ENCODE measurements at places on chromosomes 3 and 15.
A peak's percentile ranks its signal among the peaks of the same experiment; 100 is the strongest.

DNA sequence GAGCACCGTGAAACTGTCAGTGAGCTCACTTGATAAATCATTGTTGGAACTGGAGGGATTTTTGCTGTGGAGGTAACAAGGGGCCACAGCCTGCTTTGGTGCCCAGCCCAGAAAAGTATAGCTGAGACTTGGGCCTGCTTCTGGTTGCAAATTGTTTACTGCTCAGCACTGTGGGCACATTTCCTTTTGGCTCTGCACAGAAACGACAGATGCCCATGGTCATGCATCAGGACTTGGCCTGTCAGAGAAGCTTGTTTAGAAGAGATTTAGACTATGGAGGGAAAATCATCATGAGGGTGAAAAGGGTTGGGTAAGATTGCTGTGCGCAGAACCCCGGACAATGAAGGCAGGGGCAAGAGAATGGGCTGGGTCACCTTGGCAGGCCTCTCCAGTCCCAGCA is 286.1 kb upstream of the CTNNB1 start:
- no peak for DNase-seq

DNA sequence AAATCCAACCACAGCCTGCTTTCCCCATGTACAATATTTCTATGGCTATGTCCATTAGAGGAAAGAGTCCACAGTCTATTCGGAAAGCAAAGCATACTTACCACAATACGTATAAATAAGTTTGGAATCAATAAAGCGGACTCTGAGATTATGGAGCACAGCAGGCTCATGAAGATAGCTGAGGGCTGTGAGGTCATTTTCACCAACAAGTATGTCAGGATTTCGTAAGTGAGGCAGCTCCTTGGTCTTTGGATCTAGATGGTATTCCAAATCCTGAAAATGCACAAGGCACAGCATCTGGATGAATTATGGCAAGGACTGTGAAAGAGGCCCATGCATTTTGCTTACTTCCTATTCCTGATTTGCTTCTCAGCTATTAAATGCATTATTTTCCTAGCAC is 100.4 kb downstream of the MYO5A start:
- no peak for DNase-seq

- DNase-seq, result no peak
Observed at GRCh38 chr3:171840811-171841619, 2.1 kb upstream of the TMEM212 start.

DNA sequence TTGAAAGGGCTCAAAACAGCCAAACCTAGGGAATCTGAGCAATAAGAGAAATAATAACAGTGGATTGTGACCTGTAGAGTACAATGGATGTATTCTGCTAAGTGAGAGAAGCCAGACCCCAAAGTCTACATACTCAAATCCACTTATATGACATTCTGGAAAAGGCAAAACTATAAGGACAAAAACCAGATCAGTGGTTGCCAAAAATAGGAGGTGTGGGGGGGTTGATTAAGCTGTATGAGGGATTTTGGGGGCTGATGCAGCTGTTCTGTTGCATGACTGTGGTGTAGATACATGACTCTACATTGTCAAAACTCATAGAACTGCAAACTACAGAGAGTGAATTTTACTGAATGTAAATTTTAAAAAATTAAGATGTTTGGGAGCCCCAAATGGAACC is 20.1 kb upstream of the CGNL1 start:
- no peak for DNase-seq

DNA sequence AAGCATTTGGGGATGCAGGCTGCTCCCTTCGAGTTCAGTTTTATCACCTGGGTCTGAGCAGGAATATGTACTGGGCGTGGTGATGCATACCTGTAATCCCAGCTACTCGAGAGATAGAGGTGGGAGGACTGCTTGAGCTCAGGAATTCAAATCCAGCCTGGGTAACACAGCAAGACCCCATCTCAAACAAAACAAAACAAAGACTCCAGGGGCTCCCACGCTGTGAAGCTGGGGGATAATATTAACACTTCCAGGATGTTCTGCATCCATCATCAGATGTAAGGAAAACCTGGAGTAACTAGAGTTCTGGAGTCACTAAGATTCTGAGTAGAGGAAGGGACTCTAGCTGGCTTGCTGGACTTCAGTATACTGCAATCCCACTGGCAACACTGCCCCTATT is 40.6 kb downstream of the LYZL4 start:
- DNase-seq, result no peak

DNA sequence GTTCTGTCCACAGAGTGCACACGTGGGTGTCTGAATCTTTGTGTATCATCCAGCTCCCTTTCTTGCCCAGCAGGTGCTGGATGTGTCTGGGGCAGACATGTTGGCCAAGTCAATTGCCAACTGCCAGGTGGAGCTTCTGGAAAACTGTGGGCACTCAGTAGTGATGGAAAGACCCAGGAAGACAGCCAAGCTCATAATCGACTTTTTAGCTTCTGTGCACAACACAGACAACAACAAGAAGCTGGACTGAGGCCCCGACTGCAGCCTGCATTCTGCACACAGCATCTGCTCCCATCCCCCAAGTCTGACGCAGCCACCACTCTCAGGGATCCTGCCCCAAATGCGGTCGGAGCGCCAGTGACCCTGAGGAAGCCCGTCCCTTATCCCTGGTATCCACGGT is 12.5 kb upstream of the RPP14 start:
- DNase-seq, result peak; percentile 59

DNA sequence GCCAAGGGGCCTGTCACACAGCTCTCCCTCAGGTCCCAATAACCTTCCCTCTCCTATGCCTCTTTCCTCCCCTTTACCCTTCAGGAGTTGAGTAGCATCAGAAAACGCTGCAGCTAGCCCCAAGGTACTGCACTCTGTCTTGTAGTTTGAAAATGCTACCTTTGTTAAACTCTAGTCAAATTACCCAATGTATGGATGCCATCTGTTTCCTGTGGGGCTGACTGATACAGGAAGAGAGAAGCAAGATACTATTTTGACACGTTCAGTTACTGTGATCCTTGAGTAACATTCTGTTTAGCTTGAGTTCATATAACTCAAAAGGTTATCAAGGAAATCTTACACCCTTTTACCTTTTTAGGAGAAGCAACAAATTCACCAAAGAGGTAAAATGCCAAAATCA is 493.1 kb downstream of the FHIT start:
- DNase-seq, result no peak

GRCh38 chr3:140052771-140053702 is 118.1 kb downstream of the CLSTN2 start:
- DNase-seq, result no peak

DNA sequence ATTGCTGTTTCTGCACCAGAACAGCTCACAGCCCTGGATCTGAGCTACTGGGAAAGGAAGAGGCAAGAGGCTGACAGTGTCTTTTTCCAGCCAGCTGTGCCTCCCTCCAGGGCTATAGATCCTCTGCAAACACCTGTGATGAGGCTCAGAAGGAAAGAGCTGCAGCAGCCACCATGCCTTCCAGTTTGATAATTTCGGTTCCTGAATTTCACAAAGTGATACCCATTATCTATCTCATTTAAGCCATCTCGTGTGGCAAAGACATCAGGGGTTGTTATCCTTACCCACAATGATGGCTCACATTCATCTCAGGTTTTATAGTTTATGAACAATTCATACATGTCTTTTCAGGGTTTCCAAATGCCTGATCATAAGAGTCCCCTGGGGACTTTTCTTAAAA is 1.8 kb upstream of the LARP6 start:
- DNase-seq, result no peak

DNA sequence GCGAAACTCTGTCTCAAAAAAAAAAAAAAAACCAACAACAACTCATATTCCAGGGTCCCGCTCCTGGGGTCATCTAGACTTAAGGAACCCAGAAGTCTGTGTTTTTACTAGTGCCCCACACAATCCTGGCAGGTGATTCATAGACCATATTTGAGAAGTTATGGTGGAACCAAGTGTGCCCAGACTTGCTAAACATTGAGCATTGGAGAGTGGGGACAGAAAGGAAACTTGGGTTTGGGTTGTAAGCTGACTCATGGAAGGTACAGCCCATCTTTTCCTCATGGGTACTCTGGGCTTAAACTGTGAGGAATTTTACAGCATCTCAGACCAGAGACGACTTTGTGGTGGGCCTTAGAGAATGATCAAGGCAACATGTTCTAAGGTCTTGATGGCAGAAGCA is 18.3 kb upstream of the IGF2BP2 start:
- no peak for DNase-seq

GRCh38 chr3:150409125-150409511 is 1.0 kb downstream of the TSC22D2 start:
- no peak for DNase-seq

DNA sequence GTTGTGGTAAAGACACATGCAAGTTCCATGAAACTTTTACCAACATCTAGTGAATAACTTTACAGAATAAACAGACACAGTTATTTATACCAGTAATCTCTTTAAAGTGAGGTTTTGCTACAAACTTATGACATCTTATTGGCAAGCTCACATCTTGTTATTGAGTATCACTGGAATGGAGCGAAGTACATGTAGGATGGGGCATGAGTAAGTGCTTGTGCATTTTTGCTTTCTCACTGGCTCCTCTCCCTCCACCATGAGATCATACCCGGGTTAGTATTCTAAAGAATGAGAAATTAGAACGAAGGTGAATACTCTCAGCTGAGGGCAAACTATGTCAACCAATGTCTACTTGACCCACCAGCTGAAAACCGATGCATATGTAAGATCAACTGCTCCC is 193.3 kb upstream of the ZNF717 start:
- DNase-seq, result no peak

GRCh38 chr3:152071924-152072323 is 196.8 kb upstream of the MBNL1 start:
- DNase-seq, result no peak

- no peak for DNase-seq
Observed at GRCh38 chr3:41598402-41599126, 363.3 kb downstream of the ULK4 start.

DNA sequence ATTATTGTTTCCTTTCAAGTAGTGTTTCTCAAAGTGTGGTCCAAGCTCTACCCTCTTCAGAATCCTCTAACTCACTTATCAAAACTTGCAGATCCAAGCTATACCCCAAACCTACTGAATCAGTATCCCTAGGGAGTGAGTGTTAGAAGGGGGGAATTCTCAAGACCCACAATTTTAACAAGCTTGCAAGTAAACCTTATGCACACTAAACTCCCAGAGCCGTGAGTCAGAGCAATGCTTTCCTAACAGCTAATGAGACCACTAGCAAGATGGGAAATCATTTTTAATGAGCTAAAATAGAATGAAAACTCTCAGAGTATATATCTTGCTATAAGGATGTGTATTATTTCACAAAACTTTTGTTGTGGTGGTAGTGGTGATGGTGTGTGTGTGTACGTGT is 41.1 kb upstream of the SRGAP3 start:
- no peak for DNase-seq

- DNase-seq, result no peak
Observed at GRCh38 chr15:67670647-67671305, 128.3 kb downstream of the MAP2K5 start.

- no peak for DNase-seq
Observed at GRCh38 chr15:67824976-67825880, at the start of gene SKOR1. SKOR1 (plus strand) TSS chr15:67825509; CDS start chr15:67825603, 94 bp downstream.

- DNase-seq, result no peak
Observed at GRCh38 chr3:71005702-71006321, 577.7 kb downstream of the FOXP1 start.

DNA sequence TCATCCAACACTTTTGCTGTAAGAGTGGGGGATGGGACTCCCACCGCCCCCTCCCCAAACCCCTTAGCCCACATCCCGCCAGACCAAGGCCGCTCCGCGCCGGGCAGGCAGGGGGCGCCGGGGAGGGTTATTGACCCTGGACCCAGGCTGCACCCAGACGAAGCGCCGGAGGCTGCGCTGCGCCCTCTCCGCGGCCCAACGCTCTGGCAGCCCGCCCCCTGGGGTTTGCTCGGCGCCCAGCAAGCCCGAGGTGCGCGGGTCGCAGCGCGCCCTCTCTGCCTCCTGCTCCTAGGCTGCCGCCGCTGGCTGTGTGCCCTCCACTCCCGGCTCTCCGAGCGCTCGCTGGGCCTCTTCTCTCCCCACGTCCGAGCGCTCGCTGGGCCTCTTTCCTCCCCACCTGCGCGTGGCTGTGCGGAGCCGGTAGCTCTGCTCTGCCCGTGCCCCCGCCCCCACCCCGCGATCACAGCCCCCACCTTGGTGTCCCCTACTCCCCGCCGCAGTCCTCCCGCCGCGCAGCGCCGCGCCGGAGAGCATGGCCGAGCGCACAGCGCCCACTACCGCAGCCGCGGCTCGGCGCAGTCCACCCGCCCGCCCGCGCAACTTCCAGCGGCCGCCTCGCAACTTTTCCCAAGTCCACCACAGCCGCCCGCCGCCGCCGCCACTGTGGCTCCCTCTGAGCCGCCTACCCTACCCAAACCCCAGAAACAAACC is 1.2 kb downstream of the MECOM start:
- peak; percentile 14 for DNase-seq

DNA sequence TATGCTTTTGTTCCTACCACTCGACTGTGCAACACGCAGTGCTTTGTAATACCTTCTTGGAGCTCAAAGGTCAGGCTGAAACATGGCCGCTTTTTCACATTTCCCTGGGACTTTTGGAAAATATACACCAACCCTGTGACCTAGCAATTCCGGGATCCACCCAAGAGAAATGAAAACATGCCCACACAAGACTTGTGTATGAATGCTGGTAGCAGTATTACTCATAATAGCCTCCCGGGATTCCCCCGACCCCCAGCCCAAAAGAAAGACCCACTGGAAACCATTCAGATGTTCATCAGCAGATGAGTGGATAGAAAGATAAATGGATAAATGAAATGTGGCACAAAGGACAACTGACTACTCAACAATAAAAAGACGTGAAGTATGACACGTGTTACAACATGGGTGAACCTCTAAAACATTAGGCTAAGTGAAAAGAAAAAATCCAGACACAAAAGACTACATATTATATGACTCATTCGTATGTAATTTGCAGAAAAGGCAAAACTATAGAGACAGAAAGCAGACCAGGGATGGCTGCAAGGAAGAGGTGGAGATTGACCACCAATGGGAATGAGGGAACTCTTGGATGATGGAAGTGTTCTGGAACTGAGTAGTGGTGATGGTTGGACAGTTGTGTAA is 104.1 kb downstream of the PGPEP1L start:
- no peak for DNase-seq

GRCh38 chr3:128297401-128298138 is 144.3 kb downstream of the EEFSEC start:
- DNase-seq, result no peak

DNA sequence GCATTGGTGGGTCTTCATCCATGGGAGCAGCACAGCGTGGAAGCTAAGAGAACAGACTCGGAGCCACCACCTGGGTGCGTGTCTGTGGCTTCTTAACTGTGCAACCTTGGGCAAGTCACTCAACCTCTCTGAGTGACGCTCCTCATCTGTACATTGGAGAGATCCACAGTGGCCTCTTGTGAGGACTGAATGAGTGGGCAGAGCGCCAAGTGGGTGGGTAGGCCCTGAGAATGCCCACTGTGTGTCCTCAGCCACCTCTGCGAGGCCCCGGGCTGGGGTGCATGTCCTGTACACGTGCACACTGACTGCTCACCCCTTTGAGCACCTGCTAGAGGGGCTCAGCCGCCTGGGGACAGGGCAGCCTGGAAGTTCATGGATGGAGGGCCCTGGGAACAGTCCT is 99.6 kb upstream of the PRR23E start:
- no peak for DNase-seq

DNA sequence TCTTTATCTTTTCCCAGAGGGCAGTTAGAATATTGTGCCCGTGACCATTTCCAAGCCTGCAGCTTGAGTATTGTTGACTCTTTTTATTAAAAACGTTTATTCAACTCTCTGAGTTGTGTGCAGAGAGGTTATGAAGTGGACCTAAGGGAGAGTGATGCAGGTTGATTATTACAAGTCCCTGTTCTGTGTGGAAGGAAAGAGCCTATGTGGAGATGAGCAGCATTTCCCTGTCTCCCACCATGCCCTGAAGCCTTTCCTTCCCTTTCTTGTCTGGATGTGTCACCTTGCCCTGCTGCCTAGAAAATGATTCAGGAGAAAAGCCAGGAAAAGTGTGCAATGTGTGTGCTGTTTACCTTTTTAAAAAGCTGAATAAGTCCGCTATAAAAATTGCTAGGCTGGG is 19.4 kb downstream of the ZPLD1 start:
- DNase-seq, result no peak

Measured in nucleus accumbens (tissue), 56 donors.